ENCODE measurements at places on chromosomes 4 and X. TPM values are rescaled to one million over a fixed set of nuclear protein-coding genes. Genes with fewer than 3 reads are reported as not detected.

Gene SMIM31
- not detected for total RNA-seq

Gene TMEM255A
- not detected for total RNA-seq

Gene PNMA5
- not detected for total RNA-seq

Gene SSX7
- total RNA-seq: not detected

Gene PLAC8
- 2.5 TPM for total RNA-seq

Gene USP17L22
- not detected for total RNA-seq

Gene ADH1C
- total RNA-seq: not detected

Gene XG
- total RNA-seq: 0.33 TPM

Gene RGN
- 0.33 TPM for total RNA-seq
